ENCODE measurements at places on chromosomes 16 and 17. TPM values are rescaled to one million over a fixed set of nuclear protein-coding genes. Genes with fewer than 3 reads are reported as not detected.

Gene GRAP
- 0.43 TPM for total RNA-seq

Gene C17orf113
- 0.67 TPM for total RNA-seq

Gene TCF25
- 74.6 TPM for total RNA-seq

Gene TMC8
- total RNA-seq, result 0.26 TPM

Gene TP53TG3C
- not detected for total RNA-seq

Gene KCTD11
- 11.0 TPM for total RNA-seq

Gene CTRB2
- total RNA-seq, result not detected

Gene VMO1
- 0.68 TPM for total RNA-seq

Gene DRC3
- 1.9 TPM for total RNA-seq

Gene PRR35
- total RNA-seq, result 0.12 TPM

Measured in A549 treated with Mapracorat at 1 μM for 4 hours (cell line).